Bronchial epithelial cell (primary cell): ENCODE measurements at places on chromosomes 6 and 20.
A peak's percentile ranks its signal among the peaks of the same experiment; 100 is the strongest.

DNA sequence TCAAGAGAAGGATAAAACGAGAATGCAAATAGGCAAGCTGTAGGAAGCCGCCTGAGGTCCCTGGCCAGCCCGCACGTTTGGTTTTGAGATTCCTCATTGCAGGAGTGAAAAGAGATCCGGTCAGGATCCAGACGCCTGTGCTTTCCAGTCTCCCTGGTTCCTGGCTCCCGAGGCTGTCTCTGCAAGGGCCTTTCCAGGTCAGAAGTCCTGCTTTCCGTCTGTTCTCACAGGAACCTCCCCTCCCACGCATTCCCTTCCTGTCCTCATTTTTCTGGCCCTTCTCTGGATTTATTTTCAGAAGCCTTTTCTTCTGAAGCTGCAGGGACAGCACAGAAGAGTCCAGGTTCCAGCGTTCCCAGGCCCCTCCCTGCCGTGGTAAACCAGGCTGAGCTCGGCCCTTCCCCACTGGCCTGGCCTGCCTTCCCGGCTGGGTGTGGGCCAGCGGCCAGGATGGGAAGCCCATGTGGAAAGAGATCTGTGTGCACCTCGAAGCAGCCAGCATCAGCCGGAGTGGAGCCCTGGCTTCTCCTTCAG lies 54.0 kb downstream of the TMEM242 start:
- no peak for DNase-seq

DNA sequence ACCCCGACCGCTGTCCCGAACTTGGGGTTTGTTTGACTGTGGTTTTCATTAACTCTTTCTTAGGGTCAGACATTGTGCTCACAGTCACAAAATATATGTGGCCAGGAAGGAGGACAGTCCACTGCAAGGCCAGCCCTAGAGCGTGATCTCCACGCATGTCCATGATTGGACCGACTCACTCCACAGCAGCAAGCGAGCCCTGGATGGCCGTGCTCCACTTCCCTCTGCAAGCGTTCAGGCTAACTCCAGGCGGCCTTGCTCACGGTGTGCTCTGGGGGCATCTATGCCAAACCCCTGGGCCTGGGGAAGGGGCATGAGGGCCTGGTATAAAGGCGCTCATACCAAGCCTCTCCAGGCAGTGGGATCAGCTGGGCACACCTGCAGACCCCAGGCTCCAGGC lies 5.6 kb downstream of the DACT2 start:
- no peak for DNase-seq

DNA sequence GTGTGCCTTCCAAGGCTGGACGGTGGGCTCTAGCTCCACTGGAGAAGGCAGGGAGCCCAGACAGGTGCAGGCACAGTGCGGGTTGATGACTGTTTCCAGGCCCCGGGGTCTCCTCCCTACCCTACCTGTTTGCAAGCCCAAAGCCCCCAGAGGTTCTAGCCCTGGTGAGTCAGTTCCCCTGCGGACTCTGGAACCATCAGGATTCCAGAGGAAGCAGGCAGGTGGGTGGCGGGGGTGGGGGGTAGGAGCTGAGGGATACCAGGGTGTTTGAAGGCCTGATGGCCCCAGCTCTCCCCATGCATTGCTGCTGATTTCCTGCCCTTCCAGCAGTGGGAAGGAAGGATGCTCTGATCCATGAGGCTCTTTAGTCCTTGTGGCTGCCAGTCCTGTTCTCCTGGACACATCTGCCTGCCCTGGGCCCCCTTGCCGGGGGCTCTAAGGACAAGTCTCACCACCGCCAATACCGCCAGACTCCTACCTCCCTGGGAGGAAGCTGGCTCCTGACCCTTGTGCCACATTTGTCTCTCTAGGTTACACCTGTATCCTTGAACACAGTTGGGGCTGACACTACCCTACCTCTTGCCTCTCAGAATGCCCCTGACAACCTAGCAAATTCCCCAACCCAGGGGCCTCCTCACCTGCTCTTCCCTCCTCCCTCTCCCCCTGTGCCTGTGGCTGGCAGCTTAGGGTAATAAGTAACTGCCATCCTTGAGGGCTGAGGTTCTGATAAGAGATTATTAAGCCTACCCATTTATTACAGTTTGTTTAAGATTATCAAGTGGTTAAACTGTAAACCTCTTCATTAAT lies 21.7 kb downstream of the KCNK5 start:
- no peak for DNase-seq

- DNase-seq, result no peak
Measured at GRCh38 chr6:101344885-101345284, 48.6 kb upstream of the GRIK2 start.

DNA sequence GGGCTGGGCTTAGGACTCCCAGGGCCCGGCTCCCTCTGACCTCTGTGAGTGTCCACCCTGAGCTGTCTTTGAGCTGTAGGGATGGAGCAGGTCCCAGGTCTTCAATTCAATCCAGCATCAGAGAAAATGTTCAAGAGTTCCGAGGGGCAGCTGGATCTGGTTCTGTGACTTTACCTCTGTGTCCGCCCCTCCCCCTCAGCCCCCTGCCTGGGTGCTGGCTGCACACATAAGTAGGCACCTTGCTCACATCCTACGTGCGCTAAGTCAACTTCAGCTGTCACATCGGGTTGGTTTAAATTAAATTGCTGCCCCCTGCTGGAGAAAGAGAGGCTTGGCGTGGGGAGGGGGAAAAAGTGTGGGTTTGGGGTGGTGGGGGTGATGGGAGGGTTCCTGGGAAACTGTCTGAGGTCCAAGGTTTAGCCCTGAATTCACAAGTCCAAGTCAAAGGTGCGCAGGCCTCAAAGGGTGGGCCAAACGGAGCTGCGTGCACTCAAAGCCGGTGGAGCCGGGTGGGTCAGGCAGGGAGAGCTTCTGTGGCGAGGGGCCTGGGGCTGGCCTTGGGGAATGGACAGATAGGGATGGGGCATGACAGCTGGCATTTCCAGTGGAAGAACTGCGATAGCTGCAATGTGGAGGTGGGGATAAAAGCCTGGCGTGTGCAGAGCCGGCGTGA lies 3.0 kb downstream of the WFDC5 start:
- no peak for DNase-seq

- DNase-seq, result peak; percentile 64
Measured at GRCh38 chr6:161374971-161375873, 101.4 kb upstream of the AGPAT4 start.

GRCh38 chr6:17042422-17043147 lies 59.3 kb upstream of the STMND1 start:
- DNase-seq, result peak; percentile 77

DNA sequence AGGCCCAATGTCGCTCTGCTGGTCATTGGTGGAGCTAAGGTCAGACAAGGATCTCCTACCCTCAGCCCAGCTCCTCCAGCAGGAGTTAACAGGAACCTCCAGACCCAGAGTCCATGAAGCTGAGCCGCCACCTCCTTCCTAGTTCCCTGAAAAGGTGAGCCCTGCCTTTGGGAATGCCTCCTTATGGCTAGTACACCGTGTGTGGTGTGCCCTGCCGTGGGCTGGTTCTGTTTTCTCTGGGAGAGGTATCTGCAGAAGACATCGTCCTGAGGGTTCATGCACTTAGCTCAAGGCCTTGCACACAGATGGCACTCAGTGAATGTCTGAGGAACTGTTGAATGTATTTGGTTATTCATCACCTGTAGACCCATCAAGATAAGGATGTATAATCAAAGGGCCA lies 15.3 kb downstream of the BANF2 start:
- no peak for DNase-seq

DNA sequence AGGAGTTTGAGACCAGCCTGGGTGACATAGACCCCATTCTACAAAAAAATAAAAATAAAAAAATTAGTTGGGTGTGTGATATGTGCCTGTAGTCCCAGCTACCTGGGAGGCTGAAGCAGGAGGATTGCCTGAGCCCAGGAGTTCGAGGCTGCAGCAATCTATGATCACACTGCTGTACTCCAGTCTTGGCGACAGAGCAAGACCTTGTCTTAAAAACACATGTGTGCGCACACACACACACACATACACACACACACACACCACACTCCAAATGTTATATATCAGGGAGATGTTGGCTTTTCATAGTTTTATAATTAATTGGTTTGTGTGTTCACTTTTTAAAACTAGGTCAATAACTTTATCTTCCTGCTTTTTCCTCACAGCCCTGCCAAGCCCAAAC lies 110.5 kb downstream of the RTN4IP1 start:
- DNase-seq, result no peak

DNA sequence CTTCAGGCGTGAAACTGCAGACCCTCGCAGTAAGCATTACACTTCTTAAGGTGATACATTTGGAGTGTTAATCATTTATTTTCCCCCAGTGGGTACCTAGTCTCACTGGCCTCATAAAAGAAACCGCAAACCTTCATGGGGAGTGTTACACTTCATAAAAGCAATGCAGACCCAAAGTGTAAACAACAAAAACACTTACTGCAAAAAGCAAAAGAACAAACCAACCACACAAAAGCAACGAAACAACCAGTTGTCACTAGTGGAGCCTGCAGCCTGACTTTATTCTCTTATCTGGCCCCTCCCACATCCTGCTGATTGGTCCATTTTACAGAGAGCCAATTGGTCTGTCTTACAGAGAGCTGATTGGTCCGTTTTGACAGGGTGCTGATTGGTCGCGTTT lies 23.8 kb downstream of the LY86 start:
- DNase-seq, result no peak

DNA sequence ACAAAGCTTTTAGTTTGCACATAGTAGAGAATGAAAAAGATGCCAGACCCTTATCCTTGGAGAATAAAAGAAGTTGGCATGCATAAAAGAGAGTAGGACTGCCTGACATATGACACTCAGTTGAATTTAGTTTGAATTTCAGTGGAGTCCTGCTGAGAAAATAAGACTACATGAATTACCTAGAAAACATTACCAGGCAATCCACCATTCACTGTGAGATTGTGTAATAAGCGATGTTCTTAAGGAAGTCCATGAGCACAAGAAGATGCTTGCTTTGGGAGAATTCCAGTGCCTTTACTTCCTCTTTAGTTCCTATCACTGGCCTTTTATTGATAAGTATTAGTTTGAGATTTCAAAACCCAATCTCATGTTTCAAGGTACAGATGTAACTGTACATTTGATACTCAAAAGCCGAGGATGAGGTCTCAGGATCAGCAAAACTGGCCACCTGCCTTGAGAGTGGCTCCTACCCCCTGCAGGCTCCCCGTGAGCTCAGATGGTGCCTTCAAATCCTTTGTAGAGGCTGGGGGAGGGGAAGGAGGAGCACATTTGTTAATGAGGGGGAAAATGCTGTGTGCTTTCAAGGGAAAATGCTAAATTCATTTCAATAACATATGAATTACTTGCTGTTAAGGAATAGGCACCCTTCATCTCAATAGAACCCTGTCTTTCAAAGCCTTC lies 11.2 kb upstream of the UNC93A start:
- no peak for DNase-seq

GRCh38 chr6:36124881-36125280 lies 5.4 kb upstream of the MAPK13 start:
- no peak for DNase-seq

- no peak for DNase-seq
Measured at GRCh38 chr6:7784248-7784647, 58.3 kb downstream of the BMP6 start.

- DNase-seq, result peak; percentile 96
Measured at GRCh38 chr20:17558154-17558940, 11.5 kb upstream of the DSTN start.

GRCh38 chr6:65064844-65065243 lies 642.2 kb downstream of the EYS start:
- no peak for DNase-seq

GRCh38 chr6:129893640-129894039 lies 32.5 kb upstream of the TMEM244 start:
- DNase-seq, result peak; percentile 57

- peak; percentile 96 for DNase-seq
Measured at GRCh38 chr6:147154454-147154853, 49.8 kb upstream of the STXBP5 start.
